ENCODE measurements at places on chromosomes 5 and 9. TPM values are rescaled to one million over a fixed set of nuclear protein-coding genes. Genes with fewer than 3 reads are reported as not detected.

Gene ZBTB26
- 13.5 TPM for total RNA-seq

Gene NR5A1
- 0.35 TPM for total RNA-seq

DNA sequence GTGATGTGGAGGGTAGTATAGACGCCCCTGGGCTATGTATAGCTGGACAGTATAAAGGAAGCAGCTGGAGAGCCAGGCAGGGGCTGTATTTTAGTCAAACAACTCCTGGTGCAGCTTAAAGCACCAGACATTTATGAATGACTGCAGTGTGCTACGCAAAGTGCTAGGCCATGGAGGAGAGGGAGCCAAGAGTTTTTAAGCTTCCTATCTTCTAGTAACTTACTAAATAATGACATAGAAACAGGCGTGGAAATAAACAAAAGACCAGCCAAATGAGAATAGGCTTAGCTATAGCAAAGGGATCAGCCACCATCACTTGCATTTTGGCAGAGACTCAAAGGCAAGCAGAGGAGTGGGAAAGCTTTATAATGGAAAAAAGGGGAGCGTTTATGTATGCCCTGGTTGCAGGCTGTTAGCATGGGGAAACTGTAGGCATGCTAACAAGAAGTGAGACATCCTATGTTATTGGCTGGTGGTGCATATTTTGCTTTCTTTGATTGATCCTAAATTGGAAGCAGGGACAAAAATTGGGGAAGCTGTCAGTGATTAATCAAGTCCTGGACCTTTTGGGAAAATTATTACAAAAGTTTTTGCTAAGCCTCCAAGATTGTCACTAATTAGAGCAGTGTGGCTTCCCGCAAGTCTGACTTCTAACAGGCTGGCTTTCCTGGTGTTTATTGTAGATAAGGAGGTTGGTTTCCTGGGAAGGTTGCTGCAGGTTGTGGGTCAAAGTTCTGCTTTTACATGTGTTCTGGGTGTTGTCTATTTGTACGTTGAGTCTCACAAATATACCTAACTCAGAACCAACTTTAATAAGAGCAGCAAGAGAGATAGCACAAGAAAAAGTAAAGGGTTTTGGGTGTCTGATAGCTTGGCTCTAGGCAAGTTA is 46.6 kb downstream of the RAB3C start:
- DNase-seq = no peak
- H3K27me3 ChIP-seq = no peaks in the 10 kb centered on the region
- no peak overlapping the region for H3K27ac ChIP-seq
- H3K36me3 ChIP-seq = no peaks in the 10 kb centered on the region

DNA sequence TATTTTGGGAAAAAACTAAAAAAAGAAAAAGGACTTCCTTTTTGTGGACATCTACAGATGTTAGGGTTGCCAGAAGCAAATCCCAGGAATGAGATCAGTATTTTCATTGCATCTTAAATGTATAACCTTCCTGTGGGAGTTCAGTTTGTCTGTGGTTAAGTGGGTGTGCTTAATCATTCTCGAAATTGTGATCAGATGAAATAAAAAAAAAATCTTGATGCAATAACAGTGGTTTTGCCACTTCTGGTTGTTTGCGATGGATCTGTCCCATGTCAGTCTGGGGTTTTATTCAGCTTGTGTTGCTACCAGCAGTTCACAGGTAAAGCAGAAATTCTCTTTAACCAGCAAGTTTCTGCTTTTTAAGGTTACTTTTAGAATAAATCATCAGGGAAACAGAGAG is 179.0 kb downstream of the MAN2A1 start:
- peaks cover 25% of the 10 kb centered on the region for H3K36me3 ChIP-seq
- H3K4me1 ChIP-seq = peaks cover 3% of the 10 kb centered on the region
- DNase-seq = no peak
- no peak overlapping the region for H3K4me3 ChIP-seq
- no peaks in the 10 kb centered on the region for H3K27me3 ChIP-seq
- H3K27ac ChIP-seq = no peak overlapping the region

Gene NEURL1B
- total RNA-seq = 6.1 TPM

GRCh38 chr5:95669540-95669939 is 13.3 kb downstream of the SPATA9 start:
- H3K36me3 ChIP-seq = no peaks in the 10 kb centered on the region
- H3K27ac ChIP-seq = no peak overlapping the region
- H3K4me1 ChIP-seq = no peaks in the 10 kb centered on the region
- DNase-seq = no peak

GRCh38 chr9:98597236-98597771 is 111.4 kb downstream of the GABBR2 start:
- H3K36me3 ChIP-seq = no peaks in the 10 kb centered on the region
- no peaks in the 10 kb centered on the region for H3K27me3 ChIP-seq
- no peak for DNase-seq
- H3K27ac ChIP-seq = no peak overlapping the region
- no peak overlapping the region for H3K4me3 ChIP-seq

DNA sequence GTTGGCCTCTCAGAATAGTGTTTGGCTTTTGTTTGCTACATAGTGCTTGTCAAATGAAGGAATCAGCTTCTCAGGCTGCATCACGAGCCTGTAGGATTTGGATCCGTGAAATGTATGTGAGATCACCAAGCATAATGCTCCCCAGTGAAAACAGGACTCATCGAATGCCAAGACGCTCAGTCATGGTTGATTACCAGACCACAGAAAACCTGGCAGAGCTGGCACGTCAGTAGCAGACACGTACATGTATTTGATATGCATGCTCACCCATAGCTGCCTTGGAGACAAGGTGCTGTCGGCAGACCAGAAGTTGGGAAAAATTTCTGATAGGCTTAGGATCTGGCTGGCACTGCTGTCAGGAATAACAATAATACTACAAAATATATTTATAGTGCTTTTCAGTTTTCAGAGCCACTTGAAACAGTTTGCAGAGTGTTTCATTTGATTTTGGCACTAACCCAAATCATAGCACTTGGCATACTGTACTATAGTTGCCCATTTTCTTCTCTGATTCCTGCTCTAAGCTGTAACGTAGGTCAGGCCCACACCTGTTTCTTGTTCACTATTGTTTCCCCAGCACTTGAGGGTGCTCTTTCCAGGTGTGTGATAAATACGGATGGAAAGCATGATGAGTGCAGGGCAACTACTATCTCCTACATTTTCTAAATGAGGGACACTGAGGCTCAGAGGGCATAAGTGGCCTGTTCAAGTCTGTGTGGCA is 226.1 kb downstream of the NR3C1 start:
- no peak overlapping the region for H3K27ac ChIP-seq
- H3K4me1 ChIP-seq = peaks cover 7% of the 10 kb centered on the region
- H3K36me3 ChIP-seq = no peaks in the 10 kb centered on the region
- no peak overlapping the region for H3K4me3 ChIP-seq

- peak overlapping the region; percentile 21 for H3K27ac ChIP-seq
- H3K4me1 ChIP-seq = peaks cover 28% of the 10 kb centered on the region
- no peak overlapping the region for H3K4me3 ChIP-seq
- DNase-seq = no peak
- H3K36me3 ChIP-seq = peaks cover 4% of the 10 kb centered on the region
- H3K27me3 ChIP-seq = peaks cover 4% of the 10 kb centered on the region
Measured at GRCh38 chr5:4570047-4570995, 569.8 kb upstream of the ADAMTS16 start.

GRCh38 chr5:16592255-16592654 is 24.5 kb downstream of the RETREG1 start:
- peaks cover 21% of the 10 kb centered on the region for H3K4me1 ChIP-seq
- DNase-seq = no peak
- H3K27ac ChIP-seq = peak overlapping the region; percentile 14
- no peaks in the 10 kb centered on the region for H3K27me3 ChIP-seq
- H3K4me3 ChIP-seq = no peak overlapping the region

DNA sequence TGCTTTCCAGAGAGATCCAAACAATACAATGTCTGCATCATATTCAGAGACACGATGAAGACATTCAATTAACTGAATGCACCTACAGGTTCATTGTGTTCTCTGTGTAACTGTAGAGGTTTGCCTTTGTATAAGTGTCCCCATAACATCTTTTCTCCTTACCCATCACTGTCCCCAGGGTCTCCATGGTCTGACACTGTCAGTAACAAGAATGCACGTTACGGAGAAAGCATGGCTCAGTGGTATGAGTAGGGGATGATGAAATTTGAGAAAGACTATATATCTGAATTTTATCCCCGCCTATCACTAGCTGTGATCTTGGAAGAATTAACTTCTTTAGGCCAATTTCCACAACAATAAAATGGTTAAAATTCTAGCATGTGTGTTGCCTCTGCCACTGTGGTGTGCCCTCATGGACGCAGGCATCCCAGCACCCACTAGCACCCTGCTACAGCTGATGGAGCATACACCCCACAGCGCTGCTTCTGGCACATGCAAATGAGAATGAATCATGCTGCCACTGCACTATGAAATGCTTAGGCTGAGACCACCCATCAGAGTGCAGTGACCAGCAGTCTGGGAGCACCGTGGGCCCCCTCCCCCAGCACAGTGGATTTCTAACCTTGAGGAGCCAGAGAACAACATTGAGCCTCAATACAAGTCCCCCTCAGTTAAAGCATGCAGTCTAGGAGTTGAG is 54.3 kb downstream of the RGMB start:
- no peak overlapping the region for H3K27ac ChIP-seq
- H3K27me3 ChIP-seq = no peaks in the 10 kb centered on the region
- no peak for DNase-seq
- H3K4me1 ChIP-seq = no peaks in the 10 kb centered on the region
- no peak overlapping the region for H3K4me3 ChIP-seq

Gene CARTPT
- not detected for total RNA-seq

Gene NOP16
- 42.4 TPM for total RNA-seq

DNA sequence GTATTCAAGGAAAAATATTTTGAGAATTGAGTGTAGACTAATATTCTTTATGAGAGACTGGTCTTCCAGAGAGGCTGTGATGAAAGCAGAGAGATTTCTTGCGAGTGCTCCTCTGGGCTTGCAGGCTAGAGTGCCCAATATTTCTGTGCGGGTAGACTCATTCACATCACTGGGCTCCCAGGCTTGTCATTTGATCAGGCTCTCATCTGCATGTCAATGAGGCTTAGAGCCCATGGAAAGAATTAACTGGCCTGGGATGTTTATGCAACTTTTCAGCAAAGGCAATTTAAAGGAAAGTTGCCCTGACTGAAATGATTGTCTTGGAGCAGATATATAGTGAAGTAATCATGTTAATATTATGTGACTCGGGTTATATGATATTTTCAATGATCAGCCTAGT is 42.3 kb downstream of the SNCAIP start:
- H3K36me3 ChIP-seq = no peaks in the 10 kb centered on the region
- no peak for DNase-seq
- peaks cover 19% of the 10 kb centered on the region for H3K4me1 ChIP-seq
- no peak overlapping the region for H3K4me3 ChIP-seq
- no peaks in the 10 kb centered on the region for H3K27me3 ChIP-seq
- H3K27ac ChIP-seq = no peak overlapping the region

- H3K4me3 ChIP-seq = no peak overlapping the region
- H3K4me1 ChIP-seq = peaks cover 13% of the 10 kb centered on the region
- H3K36me3 ChIP-seq = peaks cover 8% of the 10 kb centered on the region
- no peaks in the 10 kb centered on the region for H3K27me3 ChIP-seq
- peak overlapping the region; percentile 73 for H3K27ac ChIP-seq
Measured at GRCh38 chr5:15902066-15902465, 277.5 kb downstream of the MARCHF11 start.

DNA sequence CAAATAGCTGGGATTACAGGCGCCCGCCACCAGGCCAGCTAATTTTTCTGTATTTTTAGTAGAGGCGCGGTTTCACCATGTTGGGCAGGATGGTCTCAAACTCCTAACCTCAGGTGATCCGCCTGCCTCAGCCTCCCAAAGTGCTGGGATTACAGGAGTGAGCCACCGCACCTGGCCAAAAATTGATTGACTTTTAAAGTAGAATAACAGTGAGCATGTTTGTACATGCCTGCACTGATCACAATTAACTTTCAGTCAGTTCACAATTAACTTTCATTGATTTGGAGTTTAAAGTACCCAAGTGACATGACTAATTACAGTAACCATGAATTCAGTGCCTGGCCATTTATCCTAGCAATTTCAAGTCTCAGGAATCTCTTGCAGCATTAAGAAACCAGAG is 61.3 kb downstream of the ANKH start:
- peaks cover 5% of the 10 kb centered on the region for H3K36me3 ChIP-seq
- no peak overlapping the region for H3K27ac ChIP-seq
- H3K4me1 ChIP-seq = peaks cover 33% of the 10 kb centered on the region
- no peak for DNase-seq

Gene ISCA1
- total RNA-seq = 17.3 TPM

DNA sequence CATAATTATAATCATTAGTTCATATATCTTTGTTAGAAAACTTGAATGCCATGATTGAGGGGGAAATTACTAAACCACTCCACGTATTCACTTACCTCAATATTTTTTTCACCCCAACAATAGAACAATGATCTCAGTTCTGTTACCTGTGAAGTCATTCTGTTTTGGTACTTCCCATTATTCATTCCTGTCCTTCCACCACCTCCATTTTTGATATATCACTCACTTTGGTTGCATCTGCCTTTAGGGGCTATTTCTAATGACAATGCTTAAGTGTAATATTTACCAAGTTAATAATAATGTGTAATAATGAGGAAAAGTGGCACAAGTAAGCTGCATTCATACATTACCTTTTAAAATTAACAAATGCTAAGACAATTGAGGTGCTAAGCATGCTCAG is 218.4 kb downstream of the SPATA31D1 start:
- no peaks in the 10 kb centered on the region for H3K27me3 ChIP-seq
- H3K27ac ChIP-seq = no peak overlapping the region
- no peaks in the 10 kb centered on the region for H3K36me3 ChIP-seq
- H3K4me1 ChIP-seq = peaks cover 5% of the 10 kb centered on the region
- DNase-seq = no peak

- peak; percentile 36 for DNase-seq
- H3K36me3 ChIP-seq = no peaks in the 10 kb centered on the region
- peaks cover 5% of the 10 kb centered on the region for H3K4me1 ChIP-seq
- no peak overlapping the region for H3K27ac ChIP-seq
Measured at GRCh38 chr5:122515709-122516431, 203.8 kb downstream of the SNCAIP start.

DNA sequence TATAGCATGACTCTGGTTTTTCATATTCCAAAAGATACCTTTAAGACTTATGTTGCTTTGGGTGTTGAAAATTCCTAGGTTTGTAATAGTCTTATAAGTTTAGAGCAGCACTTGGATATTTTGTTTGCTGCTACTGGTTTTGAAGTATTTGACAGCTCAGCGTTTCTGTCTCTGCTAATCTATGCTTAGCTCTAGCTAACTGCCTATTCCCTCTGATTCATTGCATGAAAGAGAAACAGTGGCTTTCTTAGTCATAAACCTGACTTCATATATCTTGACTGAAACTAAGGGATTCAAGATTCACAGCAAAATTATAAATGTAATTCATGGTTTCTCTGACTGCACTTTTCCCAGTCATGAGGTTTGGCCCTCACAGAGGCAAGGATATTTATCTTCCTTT is 35.6 kb upstream of the ANXA1 start:
- H3K4me1 ChIP-seq = no peaks in the 10 kb centered on the region
- no peak overlapping the region for H3K27ac ChIP-seq
- H3K36me3 ChIP-seq = no peaks in the 10 kb centered on the region

- no peak for DNase-seq
- H3K4me1 ChIP-seq = no peaks in the 10 kb centered on the region
- H3K4me3 ChIP-seq = no peak overlapping the region
- no peak overlapping the region for H3K27ac ChIP-seq
- H3K36me3 ChIP-seq = peaks cover 24% of the 10 kb centered on the region
Measured at GRCh38 chr5:153941265-153941664, 97.4 kb downstream of the FAM114A2 start.

Measured in neural crest cell (in vitro differentiated cells).